ENCODE measurements at places on chromosomes 5 and 9.
A peak's percentile ranks its signal among the peaks of the same experiment; 100 is the strongest.

GRCh38 chr9:129201289-129201688 lies 23.2 kb upstream of the IER5L start:
- no peak for DNase-seq

DNA sequence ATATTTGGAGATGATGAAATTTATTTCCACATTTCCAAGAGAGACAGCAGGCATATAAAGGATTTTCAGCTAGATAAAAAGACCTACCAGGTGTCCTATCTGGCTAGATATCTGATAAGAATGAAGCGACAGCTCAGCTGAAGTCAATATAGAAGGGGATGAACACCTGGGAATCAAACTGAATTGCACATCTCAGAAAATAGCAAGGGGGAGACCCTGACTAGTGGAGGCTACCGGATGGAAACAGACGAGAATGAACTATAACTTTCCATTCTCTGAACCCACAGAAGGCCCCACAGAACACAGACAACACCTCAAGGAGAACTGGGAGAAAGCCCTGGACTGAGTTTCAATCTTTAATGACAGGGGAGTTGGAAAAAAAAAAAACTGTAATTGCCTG lies 51.1 kb downstream of the CPLANE1 start:
- DNase-seq = no peak

DNA sequence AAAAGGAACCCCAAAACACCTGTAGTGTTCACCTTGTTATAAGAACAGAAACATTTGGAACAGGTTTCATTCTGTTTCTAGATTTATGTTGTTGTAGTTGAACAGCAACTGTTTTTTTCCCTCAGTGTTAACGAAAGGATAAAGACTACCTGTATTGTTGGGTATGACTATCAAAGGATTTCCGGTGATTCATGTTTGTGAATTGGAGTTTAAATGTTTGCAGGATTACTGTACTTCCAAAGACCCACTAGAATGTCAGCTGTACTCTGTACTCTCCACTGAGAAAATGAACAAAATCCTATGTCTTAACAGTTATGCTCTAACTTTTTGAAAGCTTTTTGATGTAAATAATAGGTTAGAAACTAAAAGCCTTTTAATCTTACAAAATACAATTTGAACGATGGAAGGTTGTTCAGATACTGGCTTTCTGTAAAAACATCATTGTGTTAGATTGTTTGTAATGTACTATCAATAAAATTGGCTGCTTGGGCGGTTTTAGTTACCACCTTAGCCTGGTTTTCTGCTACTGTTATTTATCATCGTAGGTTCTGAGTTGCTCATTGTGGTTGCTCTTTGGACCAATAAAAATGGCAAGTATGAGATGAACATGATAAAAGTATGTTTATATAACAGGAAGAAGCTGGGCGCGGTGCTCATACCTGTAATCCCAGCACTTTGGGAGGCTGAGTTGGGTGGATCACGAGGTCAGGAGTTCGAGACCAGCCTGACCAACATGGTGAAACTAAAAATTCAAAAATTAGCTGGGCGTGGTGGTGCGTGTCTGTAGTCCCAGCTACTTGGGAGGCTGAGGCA lies 44.1 kb downstream of the DCP2 start:
- DNase-seq = peak; percentile 13

DNA sequence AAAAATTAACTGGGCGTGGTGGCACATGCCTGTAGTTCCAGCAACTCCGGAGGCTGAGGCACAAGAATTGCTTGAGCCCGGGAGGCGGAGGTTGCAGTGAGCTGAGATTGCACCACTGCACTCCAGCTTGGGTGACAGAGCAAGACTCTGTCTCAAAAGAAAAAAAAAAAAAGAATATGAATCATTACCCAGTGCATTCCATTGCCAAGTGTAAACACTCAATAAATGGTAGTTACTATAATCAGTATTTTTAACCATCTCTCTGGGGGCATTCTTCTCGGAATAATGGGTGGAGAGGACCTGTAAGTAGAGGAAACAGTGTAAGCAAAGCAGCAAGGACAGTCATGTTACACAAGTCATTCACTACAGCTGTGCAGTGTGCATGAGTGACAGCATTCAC lies 13.8 kb upstream of the RANBP17 start:
- DNase-seq = no peak

DNA sequence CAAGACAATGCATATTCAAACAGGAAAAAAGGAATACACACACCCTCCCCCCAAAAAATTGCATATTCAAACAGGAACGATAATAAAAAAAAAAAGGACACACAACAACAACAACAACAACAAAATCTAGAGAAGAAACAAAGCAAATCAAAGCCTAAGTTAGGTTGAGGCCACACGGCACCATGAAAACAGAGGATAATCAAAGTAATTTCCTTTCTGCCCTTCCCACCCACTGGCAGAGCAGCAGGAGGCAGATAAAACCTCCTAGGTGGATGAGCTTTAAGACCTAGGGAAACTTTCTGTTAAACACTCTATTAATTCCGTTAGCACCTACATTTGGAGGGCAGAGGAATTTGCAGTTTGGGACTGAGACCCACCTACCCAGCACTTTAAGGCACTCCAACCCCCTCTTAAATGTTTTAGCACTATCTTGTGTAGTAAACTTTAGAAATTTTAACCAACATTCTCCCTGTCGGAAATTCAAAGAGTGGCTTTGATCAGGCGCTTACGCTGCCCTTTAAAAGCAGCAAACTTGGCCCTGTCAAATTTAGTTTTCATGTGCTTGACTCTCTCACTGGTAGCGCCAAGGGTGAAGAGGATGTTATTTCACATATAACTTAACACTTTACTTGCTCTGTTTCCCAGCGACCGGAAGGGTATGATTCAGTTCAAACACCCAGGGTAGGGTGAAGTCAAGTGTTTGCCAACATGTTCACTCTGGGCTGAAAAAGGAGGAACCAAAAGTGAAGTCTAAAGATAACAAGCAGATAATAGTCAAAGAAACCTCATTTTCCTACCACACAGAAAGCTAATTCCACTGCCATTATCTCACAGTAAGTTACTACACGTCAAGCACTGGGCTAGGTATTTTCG lies 9.2 kb downstream of the ENC1 start:
- DNase-seq = no peak

- DNase-seq = no peak
These were observed 33.2 kb downstream of the YTHDC2 start for GRCh38 chr5:113546703-113547183.

DNA sequence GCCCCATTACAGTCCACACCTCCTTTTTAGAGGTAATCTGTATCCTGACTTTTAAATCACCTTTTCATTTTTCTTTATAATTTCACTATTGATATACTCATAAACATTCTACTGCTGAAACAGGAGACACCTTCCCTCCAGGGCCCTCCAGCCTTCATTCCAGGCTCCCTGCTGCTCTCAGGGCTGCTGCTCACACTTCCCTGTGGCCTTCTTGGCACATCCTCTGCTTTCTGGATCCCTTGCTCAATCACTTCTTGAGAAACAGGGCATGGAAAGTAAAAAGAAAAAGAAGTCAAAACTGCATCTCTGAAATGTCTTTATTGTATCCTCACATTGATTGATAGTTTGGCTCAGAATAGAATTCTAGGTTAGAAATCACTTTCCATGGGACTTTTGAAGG lies 19.3 kb upstream of the WNT8A start:
- no peak for DNase-seq

DNA sequence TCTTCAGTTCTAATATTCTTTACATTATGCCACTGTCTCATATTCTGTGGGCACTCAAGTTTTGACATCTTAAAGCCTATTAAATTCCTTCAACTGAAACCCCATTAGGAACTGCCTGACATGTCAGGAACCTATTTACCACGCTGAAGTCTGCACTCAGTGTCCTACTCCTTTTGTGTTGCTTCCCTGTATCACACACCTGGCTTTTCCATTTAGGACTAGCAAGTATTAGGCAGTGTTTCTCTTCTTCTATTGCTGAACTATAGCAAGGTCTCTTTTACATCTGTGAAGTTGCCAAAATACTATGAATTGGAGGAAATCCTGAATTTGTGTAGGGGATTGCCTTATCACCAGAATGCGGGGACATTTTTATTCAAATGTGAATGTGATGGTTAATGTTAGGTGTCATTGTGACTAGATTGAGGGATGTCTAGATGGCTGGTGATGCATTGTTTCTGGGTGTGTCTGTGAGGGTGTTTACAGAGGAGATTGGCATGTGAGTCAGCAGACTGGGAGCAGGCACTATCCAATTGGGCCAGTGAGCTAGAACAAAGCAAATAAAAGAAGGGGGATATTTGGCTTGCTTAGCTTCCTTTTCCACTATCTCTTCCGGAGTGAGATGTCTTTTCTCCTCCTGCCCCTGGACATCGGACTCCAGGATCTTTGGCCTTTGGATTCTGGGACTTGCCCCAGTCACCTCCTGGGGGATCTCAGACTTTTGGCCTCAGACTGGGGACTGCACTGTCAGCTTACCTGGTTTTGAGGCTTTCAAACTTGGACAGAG lies 21.2 kb upstream of the VCAN start:
- no peak for DNase-seq

- DNase-seq = no peak
These were observed 830.4 kb downstream of the MAT2B start for GRCh38 chr5:164335837-164336236.

- DNase-seq = no peak
These were observed 99.6 kb downstream of the NMUR2 start for GRCh38 chr5:152305525-152305924.

DNA sequence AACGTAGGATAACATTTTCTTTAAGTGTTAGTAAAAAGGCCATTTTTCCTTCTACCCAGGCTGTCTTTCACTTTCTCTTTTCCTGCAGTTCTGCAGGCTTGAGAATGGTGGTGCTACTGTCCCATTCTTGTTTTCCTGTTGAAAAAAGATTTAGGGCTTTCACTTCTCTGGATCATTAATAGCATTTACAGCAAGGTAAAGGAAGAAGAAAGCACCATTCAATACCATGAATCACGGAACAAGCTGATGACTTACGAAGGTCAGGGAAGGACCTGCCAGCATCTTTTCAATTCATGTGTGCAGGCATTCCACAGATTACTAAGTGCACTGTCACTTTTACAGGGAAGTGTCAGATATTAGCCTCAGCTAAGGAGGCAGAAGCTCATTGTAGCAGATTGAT lies 292.8 kb downstream of the YTHDC2 start:
- no peak for DNase-seq

DNA sequence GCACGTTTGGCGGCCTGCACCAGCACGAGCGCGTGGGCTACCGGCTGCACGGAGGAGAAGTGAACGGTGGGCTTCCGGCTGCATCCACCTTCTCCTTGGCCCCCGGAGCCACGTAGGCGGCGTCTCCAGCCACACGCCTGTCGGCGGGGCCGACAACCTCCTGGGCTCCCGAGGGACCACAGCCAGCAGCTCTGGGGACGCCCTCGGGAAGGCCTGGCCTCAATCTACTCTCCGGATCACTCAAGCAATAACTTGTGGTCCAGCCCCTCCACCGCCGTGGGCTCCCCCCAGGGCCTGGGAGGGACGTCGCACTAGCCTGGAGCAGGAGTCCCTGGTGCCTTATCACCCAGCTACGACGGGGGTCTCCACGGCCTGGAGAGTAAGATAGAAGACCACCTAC lies 73.7 kb downstream of the INSL6 start:
- DNase-seq = no peak

- DNase-seq = no peak
These were observed 492.7 kb upstream of the CLINT1 start for GRCh38 chr5:158351485-158352125.

DNA sequence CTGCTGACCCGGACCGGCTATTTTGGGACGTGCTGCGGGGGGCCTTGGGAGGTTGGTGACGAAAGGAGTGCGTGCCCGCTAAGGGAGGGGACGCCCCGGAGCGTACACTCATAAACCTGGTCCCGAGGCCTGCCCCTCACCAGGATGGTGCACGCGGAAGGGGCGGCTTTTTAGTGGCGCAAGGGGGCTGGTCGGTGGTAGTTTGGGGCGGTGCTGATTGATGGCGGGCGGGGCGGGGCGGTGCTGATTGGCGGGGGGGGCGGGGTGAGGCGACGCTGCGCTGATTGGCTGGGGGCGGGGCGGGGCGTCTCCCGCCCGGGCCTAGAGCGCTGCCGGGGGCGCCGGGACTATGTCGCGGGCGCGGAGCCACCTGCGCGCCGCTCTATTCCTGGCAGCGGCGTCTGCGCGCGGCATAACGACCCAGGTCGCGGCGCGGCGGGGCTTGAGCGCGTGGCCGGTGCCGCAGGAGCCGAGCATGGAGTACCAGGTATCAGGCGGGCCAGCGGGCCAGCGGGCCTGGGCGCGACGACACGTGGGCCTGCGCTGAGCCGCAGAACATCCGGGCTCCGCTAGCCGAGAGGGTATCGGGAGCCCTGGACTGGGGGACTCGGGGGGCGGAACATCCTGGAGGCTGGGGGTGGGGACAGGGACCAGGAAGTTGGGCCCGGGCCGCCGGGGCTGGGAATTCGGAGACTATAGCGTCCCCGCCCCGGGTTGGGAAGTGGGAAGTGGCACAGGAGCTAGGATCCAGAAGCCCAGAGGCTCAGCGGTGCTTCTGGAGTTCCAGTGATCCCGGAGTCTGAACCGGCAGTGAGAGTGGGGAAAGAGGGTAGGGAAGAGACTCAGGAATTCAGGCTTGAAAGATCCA lies at the start of gene FPGS:
Gene FPGS, plus strand, starts transcription at position 307 of the 868 bp plus-strand sequence. Its CDS starts 43 bp downstream, at position 350.
- peak; percentile 75 for DNase-seq

DNA sequence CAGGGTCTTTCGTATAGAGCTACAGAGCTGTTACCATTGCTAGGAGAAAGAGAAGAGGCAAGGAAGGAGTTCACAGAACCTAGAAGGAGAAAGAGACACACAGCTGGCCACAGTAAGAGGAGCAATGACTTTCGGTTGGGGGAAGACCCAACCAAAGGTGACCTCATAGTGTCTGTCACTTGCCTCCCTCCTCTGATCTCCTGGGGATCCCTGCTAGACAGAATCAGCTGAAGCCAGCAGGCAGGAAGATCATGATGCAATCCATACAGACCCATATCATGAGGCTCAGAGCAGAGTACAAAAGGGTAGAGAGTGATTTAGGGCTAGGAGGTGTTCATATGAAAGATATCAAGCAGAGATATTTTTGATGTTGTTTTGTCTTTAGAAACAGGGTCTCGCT lies 26.0 kb upstream of the EPB41L4B start:
- DNase-seq = no peak

- no peak for DNase-seq
These were observed 254.1 kb downstream of the SLF1 start for GRCh38 chr5:94872526-94872925.

DNA sequence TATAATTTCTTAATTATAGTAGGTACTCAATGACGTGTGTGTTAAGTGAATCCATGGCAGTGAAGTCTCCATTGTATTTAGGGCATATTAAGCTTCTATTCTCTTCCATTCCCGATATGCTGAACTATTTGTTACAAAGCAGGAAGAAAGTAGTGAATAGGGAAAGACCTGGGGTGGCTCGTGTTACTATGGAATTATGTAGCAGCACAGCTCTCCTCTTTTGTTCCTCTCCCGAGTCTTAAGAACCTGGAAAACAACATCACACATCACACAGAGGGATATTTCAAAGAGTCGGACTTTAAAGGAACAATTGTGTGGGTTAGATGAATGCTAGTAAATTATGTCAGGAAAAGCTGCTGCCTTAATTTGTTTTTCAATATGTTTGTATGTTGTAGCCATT lies 131.8 kb downstream of the PCSK5 start:
- DNase-seq = no peak

GRCh38 chr9:99197124-99197630 lies 24.6 kb downstream of the ALG2 start:
- no peak for DNase-seq

- no peak for DNase-seq
These were observed 67.2 kb downstream of the PRLR start for GRCh38 chr5:35162848-35163709.
